Right renal cortex interstitium (tissue), 3 donors: ENCODE measurements at places on chromosomes 12 and 14. TPM values are rescaled to one million over a fixed set of nuclear protein-coding genes. Genes with fewer than 3 reads are reported as not detected.

DNA sequence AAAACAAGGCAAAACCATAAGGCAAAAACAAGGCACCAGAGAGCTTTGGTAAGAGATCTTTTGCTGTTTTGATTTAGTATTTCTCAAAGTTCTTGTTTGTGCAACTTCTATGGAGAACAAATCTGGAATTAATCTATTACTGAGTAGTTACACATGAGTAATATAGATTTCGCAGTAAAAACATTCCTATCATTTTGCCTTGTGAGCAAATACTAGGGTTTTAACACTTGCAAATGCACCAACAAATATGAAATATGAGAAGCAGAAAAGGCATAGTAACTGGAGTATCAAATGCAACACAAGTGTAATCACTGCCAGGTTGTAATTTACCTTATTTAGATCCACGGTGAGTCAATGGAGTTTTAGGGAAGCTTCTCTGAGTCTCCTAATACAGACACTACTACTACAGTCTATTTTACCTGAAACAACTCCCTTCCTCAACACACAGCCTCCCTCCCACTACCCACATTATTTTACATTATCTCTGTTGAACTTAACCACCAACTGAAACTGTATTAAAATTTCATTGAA lies 324.1 kb downstream of the FLRT2 start:
- DNase-seq: no peak

DNA sequence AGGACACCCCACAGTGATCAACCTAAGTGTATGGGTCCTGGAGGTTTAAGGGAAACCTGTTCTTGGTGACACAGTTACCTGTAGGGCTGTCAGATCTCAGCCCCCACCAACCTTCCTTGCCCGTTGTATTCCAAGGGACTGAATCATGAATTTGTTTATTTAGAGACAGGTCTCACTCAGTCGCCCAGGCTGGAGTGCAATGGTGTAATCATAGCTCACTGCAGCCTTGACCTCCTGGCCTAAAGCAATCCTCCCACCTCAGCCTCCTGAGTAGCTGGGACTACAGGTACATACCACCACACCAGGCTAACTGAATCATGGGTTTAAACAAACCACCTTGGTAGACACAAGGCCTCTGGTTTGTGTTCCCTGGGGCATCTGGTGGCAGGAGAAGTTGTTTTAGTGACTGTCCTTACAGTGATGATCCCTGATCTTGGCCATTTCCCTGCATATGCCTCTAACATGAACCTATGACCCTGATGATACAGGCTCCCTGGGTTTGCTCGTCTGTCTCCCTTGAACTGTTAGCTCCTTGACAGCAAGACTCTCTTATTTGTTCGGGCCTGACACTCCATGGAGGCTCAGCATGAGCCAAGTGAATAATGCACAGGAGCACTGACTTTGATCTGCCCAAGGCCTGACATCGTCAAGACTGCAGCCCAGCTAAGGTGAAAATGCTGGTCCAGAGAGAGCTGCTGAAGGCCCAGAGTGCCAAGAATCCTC lies 47.9 kb downstream of the PITPNM2 start:
- no peak for DNase-seq

- DNase-seq: no peak
These were observed 36.8 kb downstream of the GOLGA5 start for GRCh38 chr14:92830902-92831301.

DNA sequence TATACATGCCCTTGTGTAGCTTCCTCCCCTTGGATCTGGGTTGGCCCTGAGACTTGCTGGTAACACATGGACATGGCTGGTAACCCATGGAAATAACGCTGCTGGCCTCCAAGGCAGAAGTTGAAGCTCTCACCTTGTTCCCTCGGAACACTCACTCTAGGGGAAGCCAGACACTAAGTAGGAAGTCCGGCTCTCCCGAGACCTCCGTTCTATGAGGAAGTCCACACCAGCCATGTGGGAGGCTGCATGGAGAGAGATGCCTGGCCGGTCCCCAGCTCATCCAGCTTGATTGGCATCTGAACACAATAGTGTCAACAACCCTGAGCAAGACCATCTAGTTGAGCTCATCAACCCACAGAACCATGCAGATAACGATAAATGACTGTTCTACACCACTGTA lies 39.7 kb upstream of the VRK1 start:
- DNase-seq: no peak

Gene KRT8
- 270 TPM for polyA plus RNA-seq

- DNase-seq: no peak
These were observed 11.9 kb downstream of the GLTP start for GRCh38 chr12:109868182-109869051.
